ENCODE measurements at places on chromosomes 13 and 19.

DNA sequence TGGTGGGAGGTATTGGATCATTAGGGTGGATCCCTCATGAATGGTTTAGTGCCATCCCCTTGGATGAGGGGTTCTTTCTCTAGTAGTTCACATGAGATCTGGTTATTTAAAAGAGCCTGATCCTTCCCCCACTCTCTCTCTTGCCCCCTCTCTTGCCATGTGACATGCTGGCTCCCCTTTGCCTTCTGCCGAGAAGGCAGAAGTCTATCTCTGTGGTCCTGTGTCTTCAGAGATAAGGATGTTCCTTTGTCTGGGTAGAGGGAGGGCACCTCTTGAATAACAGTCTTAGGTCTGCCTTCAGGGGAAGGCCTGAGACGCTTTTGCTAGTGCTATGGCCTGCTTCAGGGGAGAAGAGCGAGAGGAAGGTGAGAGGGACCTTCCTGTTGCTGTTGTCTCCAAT is 2.0 kb upstream of the ZDHHC20 start:
- no peak for DNase-seq

- no peak for DNase-seq
Observed at GRCh38 chr13:41563984-41564365, 106.6 kb downstream of the RGCC start.

- DNase-seq = no peak
Observed at GRCh38 chr19:31538879-31539278, 189.6 kb upstream of the TSHZ3 start.

DNA sequence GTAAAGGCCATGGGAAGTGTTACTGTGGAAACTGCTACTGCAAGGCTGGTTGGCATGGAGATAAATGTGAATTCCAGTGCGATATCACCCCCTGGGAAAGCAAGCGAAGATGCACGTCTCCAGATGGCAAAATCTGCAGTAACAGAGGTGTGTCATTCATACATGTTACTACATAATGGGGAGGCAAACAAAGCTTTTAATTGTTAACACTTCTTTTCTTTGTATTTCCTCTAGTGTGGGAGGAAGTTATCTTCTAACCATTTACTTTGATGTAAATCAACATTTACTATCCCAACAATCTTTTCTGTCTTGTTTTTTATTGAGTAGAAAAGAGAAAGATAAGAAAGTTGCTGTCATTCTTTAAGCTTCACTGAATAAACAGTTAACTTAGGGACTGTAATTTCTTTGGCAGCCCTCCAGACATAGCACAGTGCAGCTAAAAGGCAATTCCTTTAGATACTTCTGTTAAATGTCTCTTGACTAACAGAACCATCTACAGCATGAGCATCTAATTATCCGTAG is 126.9 kb downstream of the ITGBL1 start:
- DNase-seq = peak; percentile 89

DNA sequence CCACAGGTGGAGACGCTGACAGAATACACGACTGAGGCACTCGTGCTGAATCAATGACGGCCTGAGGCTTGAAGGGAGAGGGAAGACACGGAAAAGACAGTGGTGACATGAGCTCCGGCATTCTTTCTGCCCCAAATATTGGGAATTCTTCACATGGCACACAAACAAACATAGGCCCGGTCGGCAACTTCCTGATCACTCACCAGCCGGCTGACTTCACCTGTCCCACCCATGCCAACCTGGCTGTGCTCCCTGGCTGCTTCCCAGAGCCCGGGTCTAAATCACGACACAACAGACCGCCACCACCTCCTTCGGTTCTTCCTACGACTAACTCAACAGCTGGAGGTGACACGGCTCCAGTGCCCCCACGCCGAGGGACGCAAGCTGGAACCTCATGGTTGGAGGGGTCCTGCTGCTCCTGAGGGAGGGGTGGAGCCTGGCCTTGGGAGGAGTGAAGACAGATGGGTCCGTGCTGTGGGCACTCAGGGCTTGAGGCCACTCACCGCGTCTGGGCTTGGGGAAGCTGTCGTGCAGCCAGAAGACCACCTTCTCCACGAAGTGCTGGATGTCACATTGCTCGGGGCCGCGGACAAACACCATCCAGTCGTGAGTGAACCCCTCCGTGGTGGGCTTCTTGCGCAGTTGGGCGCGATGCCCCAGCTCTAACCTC is 9.6 kb downstream of the MLLT1 start:
- no peak for DNase-seq

DNA sequence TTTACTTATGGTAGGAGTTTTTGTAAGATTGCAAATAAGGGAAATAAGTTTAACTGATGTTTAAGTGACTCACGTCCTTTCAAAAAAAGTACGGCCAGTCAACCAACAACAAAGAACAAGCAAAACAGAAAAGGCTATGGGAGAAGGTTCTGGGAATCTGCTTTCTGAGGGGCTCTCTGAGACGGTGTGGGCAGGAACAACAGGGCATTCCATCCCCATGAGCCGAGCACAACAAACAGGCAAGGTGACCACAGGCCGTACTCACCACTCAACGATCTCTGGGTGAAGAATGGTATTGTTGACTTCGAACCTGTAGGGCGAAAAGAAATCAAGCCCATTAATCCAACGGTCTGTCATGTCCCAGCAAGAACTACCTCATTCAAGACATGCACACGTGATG is 43.8 kb downstream of the PEPD start:
- peak; percentile 3 for DNase-seq

DNA sequence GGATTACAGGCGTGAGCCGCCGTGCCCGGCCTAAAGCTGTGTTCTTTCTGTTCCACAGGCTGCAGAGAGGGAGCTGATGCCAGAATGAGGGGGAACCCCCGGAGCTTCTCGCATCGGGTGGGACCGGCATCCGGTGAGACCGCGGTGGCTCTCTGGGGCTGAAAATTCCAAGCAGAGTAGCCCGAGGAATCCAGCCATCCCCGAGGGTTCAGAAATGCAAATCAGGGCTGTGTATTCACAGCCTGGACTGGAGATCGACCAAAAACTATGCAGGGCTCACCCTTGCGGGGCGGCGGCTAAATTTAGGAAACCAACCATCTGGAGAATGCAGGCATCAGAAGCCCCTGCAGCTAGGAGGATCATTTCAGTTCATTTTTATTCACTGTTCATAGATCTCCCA is 99.2 kb downstream of the GNG7 start:
- DNase-seq = no peak

GRCh38 chr19:51083181-51083580 is 494 bp upstream of the KLK14 start:
- DNase-seq = no peak

DNA sequence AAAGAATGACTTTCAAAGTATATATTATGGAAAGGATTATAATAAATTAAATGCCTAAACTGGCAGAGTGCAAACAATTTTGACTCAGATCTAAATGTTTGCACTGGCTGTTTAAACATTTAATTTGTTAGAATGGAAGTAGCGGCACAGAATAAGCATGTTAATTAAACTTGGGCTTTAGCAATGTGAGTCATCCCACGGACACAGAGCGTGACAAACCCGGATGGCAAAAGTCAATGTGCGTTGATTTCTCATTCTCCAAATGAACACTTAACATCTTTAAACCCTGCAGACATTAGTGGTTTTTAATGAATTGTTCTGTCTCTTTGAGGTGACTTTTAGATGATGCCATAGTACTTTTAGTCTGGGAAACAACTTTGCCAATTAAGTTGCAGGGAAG is 38.4 kb downstream of the PCDH8 start:
- no peak for DNase-seq

Data from amniotic epithelial cell (primary cell).